ENCODE measurements at places on chromosomes 5 and 9.

- DNase-seq, result no peak
These were observed 249.2 kb downstream of the NR2F1-AS1 start for GRCh38 chr5:93331863-93332262.

DNA sequence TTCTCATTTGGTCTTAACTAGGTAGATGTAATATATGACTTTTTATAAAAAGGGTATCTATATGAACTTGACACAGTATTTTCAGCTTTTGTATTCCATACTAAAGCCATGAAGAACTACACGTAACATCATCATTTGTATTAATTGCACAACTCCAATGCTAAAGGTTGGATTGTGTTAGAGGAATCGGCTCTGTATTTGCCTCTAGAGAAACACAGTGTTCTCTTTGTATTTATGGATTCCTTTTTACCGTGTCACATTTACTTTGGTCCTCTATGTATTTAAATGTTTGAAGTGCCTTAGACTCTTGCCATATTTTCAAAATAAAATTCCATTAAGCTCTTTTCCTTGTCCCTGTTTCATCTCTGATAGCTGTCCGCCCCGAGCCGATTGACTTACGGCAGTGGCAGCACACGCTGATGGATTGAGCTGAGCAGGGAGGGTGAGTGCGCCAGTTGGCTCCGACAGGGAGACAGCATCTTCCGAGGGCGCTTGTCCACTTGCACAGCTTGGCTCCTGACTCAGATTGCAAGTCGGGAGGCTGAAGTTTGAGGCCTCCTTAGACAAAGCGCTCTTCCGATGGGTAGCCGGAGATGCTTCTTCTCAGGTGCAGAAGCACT is 95.6 kb upstream of the DMRT1 start:
- DNase-seq, result no peak

DNA sequence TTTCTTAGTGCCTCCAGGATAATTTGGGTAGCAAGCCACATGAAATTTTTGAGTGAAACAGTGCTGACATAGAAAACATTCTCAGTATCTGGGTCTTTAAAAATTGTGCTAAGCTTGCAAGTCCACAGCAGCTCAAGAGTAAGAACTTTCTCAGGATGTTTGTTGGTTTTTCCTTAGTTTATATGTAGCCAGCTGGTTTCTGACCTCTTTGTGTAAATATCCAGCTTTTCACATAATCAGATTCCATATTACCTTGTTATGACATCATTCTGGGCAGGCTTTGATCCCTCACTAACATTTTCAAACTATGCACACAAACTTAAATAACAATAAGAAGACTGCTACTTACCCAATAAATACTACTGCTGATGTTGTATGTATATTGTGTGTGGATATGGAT is 82.9 kb upstream of the VCAN start:
- DNase-seq, result no peak

- DNase-seq, result no peak
These were observed 50.7 kb upstream of the FST start for GRCh38 chr5:53429706-53430105.

DNA sequence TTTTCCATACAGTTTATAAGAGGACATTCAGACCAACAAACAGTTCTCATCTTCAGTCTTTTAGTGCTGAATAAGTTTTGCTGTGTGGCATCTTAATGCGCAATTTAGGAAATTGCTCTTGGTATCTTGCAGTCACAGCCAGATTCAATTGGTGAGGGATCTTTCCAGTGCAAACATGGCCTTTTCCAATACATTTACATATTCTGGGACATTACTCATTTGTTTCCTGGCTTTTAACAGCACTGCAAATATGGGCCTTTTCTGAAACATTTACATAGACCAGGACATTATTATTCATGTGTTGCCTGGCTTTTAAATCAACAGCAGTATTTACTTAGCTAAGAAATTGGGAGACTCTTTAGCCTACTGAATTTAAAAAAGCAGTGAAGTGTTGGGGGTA is 22.7 kb downstream of the ANKRD33B start:
- DNase-seq, result no peak

DNA sequence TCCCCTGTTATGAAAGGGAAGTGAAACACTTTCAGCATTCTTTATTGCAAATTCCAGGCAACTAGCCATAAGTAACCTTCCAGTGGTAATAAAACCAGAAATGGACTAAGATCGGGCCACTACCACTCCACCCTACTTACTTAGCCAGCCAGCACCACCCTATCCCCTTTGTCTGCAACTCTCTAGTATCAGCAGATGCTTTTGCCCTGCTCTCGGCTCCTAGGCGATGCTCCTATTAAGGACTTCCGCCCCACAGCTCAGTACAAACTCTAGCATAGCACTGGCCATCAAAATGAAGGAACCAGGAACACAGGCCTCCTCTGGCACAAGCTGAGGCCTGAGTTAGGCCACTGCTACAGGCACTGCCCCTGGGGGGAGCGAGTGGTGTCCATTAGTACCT is 81.2 kb downstream of the GLDC start:
- no peak for DNase-seq

DNA sequence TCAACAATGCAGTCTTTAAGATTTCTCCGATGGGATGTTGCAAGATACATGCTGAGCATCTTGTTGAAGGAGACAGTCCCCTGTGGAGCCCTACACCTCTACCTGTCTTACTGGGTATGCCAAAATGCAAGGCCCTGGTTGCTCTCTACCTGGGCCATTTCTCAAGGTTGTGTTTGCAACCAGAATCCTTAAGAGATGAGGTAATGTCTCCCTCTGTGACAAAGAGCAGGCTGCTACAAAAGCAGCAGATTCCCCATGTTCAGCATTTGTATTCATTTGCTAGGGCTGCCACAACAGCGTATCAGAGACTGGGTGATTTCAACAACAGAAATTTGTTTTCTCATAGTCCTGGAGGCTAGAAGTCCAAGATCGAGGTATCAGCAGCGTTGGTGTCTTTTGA is 138.4 kb upstream of the RPS23 start:
- no peak for DNase-seq

DNA sequence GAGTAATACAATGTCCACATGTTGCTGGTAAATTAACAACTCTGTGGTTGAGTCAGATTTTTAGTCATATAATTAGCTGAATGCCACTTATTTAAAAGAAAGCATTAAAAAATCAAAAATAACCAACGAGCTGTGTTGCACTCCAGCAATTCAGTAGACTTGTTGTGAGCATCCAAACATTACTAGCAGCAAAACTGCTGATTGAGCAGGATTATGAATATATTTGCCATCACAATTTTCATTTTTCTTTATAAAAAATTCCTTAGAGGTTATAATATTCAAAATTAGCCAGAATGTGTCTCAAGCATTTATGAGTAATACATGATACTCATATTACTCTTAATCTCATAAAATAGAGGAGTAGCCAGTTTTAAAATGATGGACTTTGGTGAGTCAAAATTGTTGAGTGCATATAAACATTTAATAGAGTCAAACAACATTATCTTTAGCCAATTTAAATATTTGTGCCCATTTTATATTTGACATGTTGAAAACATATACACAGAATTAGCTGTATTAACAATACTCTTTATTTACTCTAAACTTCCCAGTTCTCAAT is 44.0 kb downstream of the ST8SIA4 start:
- no peak for DNase-seq

DNA sequence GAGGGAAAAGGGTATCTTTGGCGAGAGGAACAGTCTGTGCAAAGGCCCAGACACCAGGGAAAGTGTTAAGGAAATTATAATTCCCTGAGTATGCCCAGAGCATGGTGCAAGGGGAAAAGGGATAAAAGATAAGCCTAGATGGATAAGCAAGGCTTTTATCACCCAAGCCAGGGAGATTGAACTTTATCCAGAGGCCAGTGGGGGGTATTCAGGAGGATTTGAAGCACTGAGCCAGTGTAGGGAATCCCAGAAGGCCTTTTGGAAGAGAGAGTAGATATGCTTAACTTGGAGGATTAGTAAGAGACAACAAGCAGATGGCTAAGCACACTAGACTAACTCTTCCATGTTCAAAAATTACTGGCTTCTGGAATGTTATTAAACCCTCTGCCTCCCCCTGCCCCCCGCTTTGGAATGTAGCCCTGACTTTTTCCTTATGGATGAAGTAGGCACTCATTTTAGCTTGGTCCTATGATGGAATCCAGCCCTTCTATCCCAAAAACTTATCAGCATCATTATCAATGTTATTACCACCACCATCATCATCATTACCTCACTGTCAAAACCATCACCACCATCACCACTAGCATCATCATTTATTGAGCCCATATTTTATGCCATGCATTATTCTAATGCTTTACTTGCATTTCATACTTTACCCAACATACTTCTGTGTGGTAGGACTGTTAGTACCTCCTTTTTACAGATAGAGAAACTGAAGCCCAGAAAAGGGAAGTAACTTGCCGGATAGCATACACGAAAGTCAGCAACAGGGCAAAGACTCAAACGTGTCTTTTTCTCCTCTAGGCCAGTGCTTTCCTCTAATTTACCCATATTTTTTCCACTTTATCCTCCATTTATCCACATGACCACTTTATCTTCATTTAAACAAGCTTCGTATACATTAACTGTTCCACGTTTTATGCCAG is 237.0 kb downstream of the PAPPA start:
- no peak for DNase-seq

DNA sequence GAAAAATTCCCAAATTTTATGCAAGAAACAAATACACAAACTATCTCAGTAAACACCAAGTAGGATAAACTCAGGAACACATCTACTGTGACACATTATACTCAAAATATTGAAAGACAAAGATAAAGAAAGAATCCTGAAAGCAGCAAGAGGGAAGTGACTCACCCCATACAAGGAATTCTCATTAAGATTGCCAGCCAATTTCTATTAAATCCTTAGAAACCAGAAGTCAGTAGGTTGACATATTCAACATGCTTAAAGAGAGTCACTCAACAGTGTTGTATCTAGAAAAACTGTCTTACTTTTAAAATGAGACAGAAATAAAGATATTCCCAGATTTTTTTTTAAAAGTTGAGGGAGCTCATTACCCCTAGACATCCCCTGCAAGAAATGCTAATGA is 15.5 kb downstream of the SPATA31E1 start:
- DNase-seq, result no peak

- no peak for DNase-seq
These were observed 5.9 kb upstream of the ZFP62 start for GRCh38 chr5:180866985-180867384.

GRCh38 chr5:160887780-160888179 is 35.8 kb upstream of the ATP10B start:
- no peak for DNase-seq

DNA sequence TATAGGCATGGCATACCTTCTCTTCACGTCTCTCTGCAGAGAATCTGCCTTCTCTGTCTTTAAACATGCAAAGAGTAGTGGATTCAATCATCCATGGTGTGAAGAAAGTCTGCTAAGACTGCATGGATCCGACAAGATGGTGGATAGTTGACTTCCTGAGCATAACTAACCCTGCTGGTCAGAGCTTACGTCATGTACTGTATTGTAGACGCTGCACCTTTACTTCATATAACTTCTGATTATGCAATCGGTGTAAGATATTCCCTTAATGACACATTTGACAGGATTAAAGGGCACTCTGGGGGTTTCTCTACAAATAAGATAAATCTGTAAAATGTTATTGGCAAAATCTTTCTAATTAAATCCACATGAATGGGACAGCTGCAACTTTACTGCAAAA is 240.3 kb upstream of the NREP start:
- DNase-seq, result no peak
